ENCODE measurements at places on chromosomes 12 and 14.

- no peak for ATAC-seq
Measured at GRCh38 chr12:24015833-24016160, 66.3 kb upstream of the SOX5 start.

GRCh38 chr12:121494093-121494787, 86.6 kb downstream of the KDM2B start:
- ATAC-seq = peak; percentile 38

- no peak for ATAC-seq
Measured at GRCh38 chr12:69345742-69346141, 2.4 kb upstream of the LYZ start.

DNA sequence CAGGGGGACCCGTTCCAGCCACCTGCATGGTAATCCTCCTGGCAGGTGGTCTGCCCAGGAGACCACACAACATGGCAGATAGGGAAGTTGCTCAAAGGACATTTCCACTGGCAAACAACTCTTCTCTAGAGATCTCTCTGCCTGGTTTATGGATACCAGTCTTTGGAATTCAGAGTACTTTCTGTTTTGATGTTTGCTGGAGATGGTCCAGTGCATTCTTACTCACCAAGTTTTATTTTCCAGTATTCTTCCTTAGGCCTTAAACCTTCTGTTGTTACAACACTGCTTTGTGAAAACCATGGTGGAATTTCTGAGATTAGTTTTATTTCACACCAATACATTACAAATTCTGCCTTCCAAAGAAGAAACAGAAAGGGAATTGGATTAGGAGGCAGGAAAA, 428.3 kb downstream of the FUT8 start:
- ATAC-seq = no peak

- no peak for ATAC-seq
Measured at GRCh38 chr12:72278894-72279293, 6.7 kb downstream of the TRHDE start.

GRCh38 chr12:10301103-10301502, 6.6 kb upstream of the KLRD1 start:
- peak; percentile 26 for ATAC-seq

- ATAC-seq = no peak
Measured at GRCh38 chr14:79091381-79091963, 921.3 kb downstream of the NRXN3 start.

All from activated CD4-positive, CD25-positive, alpha-beta regulatory T cell treated with anti-CD3 and anti-CD28 coated beads, Interleukin-2, amount 50 U/mL, for 24 hours (primary cell).